ENCODE measurements at places on chromosomes 13 and 19. TPM values are rescaled to one million over a fixed set of nuclear protein-coding genes. Genes with fewer than 3 reads are reported as not detected.

GRCh38 chr19:50501568-50502475 is 9.2 kb downstream of the JOSD2 start:
- peaks cover 29% of the 10 kb centered on the region for H3K27me3 ChIP-seq
- H3K36me3 ChIP-seq: no peaks in the 10 kb centered on the region
- no peak overlapping the region for H3K4me3 ChIP-seq
- H3K4me1 ChIP-seq: no peaks in the 10 kb centered on the region
- H3K27ac ChIP-seq: no peak overlapping the region

GRCh38 chr13:21949818-21950429 is 279.1 kb downstream of the FGF9 start:
- H3K4me1 ChIP-seq: no peaks in the 10 kb centered on the region
- H3K36me3 ChIP-seq: no peaks in the 10 kb centered on the region
- H3K27ac ChIP-seq: no peak overlapping the region
- H3K4me3 ChIP-seq: no peak overlapping the region
- H3K27me3 ChIP-seq: no peaks in the 10 kb centered on the region
- DNase-seq: no peak

DNA sequence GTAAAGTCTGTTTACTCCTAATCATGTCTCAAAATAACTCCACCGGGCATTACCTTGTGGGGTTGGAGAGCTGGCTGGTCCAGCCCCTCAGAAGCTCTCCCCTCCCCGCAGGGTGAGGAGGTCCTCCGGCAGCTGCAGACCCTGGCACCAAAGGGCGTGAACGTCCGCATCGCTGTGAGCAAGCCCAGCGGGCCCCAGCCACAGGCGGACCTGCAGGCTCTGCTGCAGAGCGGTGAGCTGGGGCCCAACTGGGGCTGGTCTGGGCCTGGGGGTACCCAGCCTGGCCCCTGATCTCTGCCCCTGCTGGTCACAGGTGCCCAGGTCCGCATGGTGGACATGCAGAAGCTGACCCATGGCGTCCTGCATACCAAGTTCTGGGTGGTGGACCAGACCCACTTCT is 20.2 kb downstream of the HIPK4 start:
- no peak overlapping the region for H3K27ac ChIP-seq
- H3K27me3 ChIP-seq: no peaks in the 10 kb centered on the region
- H3K4me3 ChIP-seq: no peak overlapping the region
- no peaks in the 10 kb centered on the region for H3K4me1 ChIP-seq
- DNase-seq: no peak
- H3K36me3 ChIP-seq: peaks cover 51% of the 10 kb centered on the region

GRCh38 chr19:1522838-1523237 is 1.0 kb upstream of the PLK5 start:
- H3K27ac ChIP-seq: no peak overlapping the region
- no peak overlapping the region for H3K4me3 ChIP-seq
- no peaks in the 10 kb centered on the region for H3K36me3 ChIP-seq

- H3K27me3 ChIP-seq: no peaks in the 10 kb centered on the region
- no peak overlapping the region for H3K4me3 ChIP-seq
- H3K36me3 ChIP-seq: no peaks in the 10 kb centered on the region
- H3K27ac ChIP-seq: peak overlapping the region; percentile 85
- H3K4me1 ChIP-seq: no peaks in the 10 kb centered on the region
These were observed 343.5 kb upstream of the SPRY2 start for GRCh38 chr13:80684217-80684991.

SBK3 gene
- total RNA-seq: 1.5 TPM

- peak overlapping the region; percentile 26 for H3K27ac ChIP-seq
- H3K36me3 ChIP-seq: peaks cover 12% of the 10 kb centered on the region
- no peak overlapping the region for H3K4me3 ChIP-seq
- DNase-seq: no peak
- peaks cover 9% of the 10 kb centered on the region for H3K4me1 ChIP-seq
- H3K27me3 ChIP-seq: no peaks in the 10 kb centered on the region
These were observed 81.2 kb downstream of the KDM4B start for GRCh38 chr19:5050067-5050656.

DNA sequence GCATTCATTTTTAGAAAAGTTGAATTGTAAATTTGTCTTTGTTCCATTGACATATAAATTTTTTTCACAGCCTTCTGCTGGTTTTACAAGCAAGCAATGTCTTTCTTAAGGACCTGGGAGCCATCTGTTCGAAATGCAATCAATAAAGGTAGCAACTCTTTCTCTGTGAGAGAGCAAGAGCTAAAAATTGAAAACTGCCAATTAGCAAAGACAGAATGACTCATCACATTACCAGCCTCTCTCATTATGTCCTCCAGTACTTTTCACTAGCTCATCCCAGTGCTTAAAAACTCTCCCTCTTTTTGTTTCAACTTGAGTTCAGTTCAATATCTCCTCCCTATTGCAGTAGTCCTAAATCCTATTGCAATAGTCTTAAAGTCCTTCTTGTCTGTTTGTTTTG is 760.7 kb upstream of the SLITRK6 start:
- H3K4me3 ChIP-seq: no peak overlapping the region
- no peaks in the 10 kb centered on the region for H3K27me3 ChIP-seq
- no peak for DNase-seq
- no peaks in the 10 kb centered on the region for H3K36me3 ChIP-seq

- H3K27me3 ChIP-seq: peaks cover 26% of the 10 kb centered on the region
- no peak overlapping the region for H3K27ac ChIP-seq
- no peak overlapping the region for H3K4me3 ChIP-seq
- no peak for DNase-seq
These were observed 328.6 kb downstream of the TBC1D4 start for GRCh38 chr13:75153386-75153785.

SIGLEC12 gene
- total RNA-seq: not detected

DNA sequence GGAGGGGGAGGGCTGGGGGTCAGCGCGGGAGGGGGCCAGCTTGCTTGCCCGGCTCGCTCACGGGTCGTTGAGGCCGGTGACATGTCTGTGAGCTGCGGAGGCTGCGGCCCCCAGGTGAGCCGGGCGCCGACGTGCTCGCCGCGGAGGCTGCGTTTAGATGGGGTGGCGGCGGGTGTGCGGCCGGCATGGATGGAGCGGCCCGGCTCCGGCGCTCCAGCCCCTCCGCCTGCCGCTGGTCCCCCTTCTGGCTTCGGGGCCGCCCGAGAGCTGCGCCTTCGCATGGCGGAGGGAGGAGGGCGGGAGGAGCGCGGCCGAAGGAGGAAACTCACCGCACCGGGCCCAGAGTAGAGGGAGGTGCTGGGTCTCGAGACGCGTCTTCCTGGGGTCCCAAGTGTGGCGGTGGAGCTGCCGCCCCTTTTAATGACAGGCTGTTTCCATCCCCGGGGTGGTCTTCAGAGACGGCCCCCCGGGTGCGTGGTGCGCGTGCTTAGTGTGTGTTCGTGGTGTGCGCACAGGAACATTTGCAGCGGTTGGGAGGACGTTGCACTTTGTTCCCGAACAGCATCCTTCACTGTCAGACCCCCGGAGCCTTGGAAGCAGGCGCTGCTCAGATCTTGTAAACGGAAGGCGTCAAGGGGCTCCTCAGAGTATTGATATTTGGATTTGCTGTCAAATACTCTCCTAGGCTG is at the start of gene AKAP11:
Gene AKAP11 (plus strand): TSS at position 38 of the 689 bp plus-strand sequence. CDS start 14,197 bp downstream, outside the sequence.
- no peaks in the 10 kb centered on the region for H3K27me3 ChIP-seq
- H3K36me3 ChIP-seq: no peaks in the 10 kb centered on the region
- H3K4me3 ChIP-seq: peak within 1 kb of the TSS; percentile 89
- H3K4me1 ChIP-seq: peaks cover 2% of the 10 kb centered on the region
- DNase-seq: no peak

DNA sequence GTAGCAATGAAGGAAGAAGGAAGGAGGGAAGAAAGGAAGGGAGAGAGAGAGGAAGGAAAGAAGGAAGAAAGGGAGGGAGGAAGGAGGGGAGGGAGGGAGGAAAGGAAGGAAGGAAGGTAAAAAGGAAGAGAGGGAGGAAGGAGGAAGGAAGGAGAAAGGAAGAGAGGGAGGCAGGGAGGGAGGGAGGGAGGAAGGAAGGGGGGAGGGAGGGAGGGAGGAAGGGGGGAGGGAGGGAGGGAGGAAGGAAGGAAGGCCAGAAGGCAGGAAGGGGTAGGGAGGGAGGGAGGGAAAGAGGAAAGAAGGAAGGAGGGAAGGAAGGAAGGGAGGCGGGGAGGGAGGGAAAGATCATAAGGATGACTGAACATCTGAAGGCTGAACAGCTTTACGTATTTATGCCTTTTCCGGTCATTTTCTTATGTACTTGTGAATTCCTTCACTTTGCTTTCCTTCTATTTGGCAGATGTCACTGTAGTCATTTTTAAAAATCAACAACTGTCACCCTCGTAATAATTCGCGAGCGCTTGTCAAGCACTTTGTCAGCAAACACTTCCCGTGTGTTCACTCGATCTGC is 6.7 kb upstream of the TTYH1 start:
- H3K4me3 ChIP-seq: no peak overlapping the region
- DNase-seq: no peak
- no peaks in the 10 kb centered on the region for H3K36me3 ChIP-seq
- no peak overlapping the region for H3K27ac ChIP-seq

DNA sequence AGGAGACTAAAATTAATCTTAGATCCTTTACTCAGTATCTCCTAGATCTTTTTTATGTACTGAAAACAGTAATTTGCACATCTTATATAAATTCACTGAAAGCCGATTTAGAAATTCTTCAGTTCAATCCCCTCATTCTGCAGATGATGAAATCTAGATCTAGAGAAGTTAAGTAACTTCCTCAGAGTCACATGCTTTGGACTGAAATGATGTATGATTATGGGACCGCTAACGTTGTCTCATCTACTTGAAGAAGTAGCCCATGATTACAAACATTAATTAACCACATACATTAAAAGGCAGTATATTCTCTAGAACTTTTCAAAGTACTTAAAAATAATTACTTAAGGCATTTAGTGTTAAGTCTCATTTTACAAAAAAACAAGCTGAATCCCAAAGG is 37.8 kb downstream of the ELF1 start:
- peaks cover 4% of the 10 kb centered on the region for H3K36me3 ChIP-seq
- no peak for DNase-seq
- H3K4me3 ChIP-seq: no peak overlapping the region
- no peak overlapping the region for H3K27ac ChIP-seq
- no peaks in the 10 kb centered on the region for H3K27me3 ChIP-seq

- H3K36me3 ChIP-seq: no peaks in the 10 kb centered on the region
- H3K27ac ChIP-seq: no peak overlapping the region
- no peak overlapping the region for H3K4me3 ChIP-seq
- DNase-seq: no peak
- H3K4me1 ChIP-seq: no peaks in the 10 kb centered on the region
These were observed 546.7 kb downstream of the SLITRK5 start for GRCh38 chr13:88217883-88218282.

DNA sequence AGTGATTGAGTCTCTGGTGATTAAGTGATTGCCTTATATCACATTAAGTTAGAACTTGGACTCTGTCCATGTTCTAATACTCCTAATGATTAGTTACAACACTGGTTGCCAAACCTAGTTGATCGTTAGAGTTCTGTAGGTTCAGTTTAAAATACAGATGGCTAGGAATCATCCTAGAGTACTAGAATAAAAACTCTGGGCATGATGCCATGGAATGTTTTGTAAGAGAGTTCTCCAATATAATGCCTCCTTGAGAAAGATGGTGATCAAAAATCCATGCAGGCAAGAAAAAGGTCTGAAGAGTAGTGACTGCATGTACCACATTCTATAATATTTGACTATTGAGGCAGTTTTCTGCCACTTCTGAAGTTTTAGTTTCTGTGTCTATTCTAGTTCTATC is 176.3 kb downstream of the GPC5 start:
- H3K4me3 ChIP-seq: no peak overlapping the region
- H3K27ac ChIP-seq: no peak overlapping the region
- no peaks in the 10 kb centered on the region for H3K27me3 ChIP-seq

All from endodermal cell (in vitro differentiated cells).